ENCODE measurements at places on chromosomes 7 and 10.

- no peaks in the 10 kb centered on the region for H3K27me3 ChIP-seq
- no peak overlapping the region for H3K4me3 ChIP-seq
- H3K27ac ChIP-seq: no peak overlapping the region
- ATAC-seq: no peak
- H3K4me1 ChIP-seq: no peaks in the 10 kb centered on the region
- H3K36me3 ChIP-seq: no peaks in the 10 kb centered on the region
Measured at GRCh38 chr7:79241288-79242060, 212.0 kb downstream of the MAGI2 start.

- peak; percentile 50 for ATAC-seq
- no peaks in the 10 kb centered on the region for H3K27me3 ChIP-seq
- no peaks in the 10 kb centered on the region for H3K36me3 ChIP-seq
Measured at GRCh38 chr10:62632071-62632809, 172.3 kb upstream of the ADO start.

- H3K4me3 ChIP-seq: no peak overlapping the region
- no peak overlapping the region for H3K27ac ChIP-seq
- H3K36me3 ChIP-seq: no peaks in the 10 kb centered on the region
- no peaks in the 10 kb centered on the region for H3K4me1 ChIP-seq
Measured at GRCh38 chr7:109462171-109462570, 892.5 kb downstream of the DNAJB9 start.

DNA sequence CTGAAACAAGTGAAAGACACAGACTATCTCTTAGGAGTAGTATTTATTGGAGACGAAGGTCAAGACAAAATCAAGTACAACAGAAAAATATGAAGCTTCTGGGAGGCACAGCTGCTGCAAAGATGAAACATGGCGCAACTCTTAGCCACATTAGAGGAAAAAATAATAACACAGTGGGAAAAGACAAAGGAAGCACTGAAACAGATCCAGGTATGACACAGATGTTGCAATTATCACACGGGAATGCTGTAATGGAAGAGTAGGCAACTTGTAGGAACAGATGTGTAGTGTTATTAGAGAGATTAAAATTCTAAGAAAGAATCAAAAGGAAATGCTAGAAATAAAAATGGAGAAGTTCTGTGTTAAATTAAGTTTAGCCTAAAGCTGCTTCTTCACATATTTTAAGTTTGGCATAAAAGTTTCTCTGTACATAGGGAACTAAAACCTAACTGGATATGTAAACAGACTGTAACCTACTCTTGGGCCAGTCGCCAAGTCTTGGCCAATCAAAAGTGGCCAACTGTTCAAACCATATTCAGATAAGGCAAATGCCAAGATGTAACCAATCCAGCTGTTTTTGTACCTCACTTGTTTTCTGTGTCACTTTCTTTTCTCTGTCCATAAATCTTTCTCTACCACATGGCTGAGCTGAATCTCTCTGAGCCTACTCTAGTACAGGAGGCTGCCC is 1132.0 kb upstream of the LRRTM3 start:
- H3K27me3 ChIP-seq: no peaks in the 10 kb centered on the region
- ATAC-seq: no peak
- no peak overlapping the region for H3K27ac ChIP-seq
- H3K4me3 ChIP-seq: no peak overlapping the region
- no peaks in the 10 kb centered on the region for H3K36me3 ChIP-seq

GRCh38 chr7:120307991-120308545 is 35.1 kb downstream of the KCND2 start:
- no peaks in the 10 kb centered on the region for H3K36me3 ChIP-seq
- H3K27me3 ChIP-seq: no peaks in the 10 kb centered on the region
- H3K27ac ChIP-seq: no peak overlapping the region
- H3K4me3 ChIP-seq: no peak overlapping the region
- no peak for ATAC-seq

DNA sequence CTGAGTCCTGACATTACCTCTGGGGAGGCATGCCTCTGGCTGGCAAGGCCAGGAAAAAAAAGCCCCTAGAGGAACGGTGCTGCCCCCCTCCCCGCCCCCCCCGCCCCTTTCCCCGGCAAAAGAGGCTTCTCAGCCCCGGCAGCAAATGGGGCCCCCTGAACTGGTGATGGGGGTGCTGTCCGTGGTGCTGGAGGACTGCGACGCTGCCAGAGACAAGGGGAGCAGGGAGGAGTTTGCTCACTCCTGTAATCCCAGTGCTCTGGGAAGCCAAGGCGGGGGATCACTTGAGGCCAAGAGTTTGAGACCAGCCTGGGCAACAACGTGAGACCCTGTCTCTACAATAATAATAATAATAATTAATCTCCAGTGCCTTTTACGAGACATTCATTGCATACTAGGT is 23.7 kb downstream of the SRRM3 start:
- H3K4me3 ChIP-seq: no peak overlapping the region
- H3K27me3 ChIP-seq: peaks cover 97% of the 10 kb centered on the region
- H3K27ac ChIP-seq: no peak overlapping the region
- ATAC-seq: no peak
- no peaks in the 10 kb centered on the region for H3K36me3 ChIP-seq

GRCh38 chr7:97373736-97374135 is 256.2 kb downstream of the SDHAF3 start:
- ATAC-seq: no peak
- H3K36me3 ChIP-seq: no peaks in the 10 kb centered on the region
- no peak overlapping the region for H3K4me3 ChIP-seq
- no peak overlapping the region for H3K27ac ChIP-seq
- H3K27me3 ChIP-seq: no peaks in the 10 kb centered on the region
- no peaks in the 10 kb centered on the region for H3K4me1 ChIP-seq

DNA sequence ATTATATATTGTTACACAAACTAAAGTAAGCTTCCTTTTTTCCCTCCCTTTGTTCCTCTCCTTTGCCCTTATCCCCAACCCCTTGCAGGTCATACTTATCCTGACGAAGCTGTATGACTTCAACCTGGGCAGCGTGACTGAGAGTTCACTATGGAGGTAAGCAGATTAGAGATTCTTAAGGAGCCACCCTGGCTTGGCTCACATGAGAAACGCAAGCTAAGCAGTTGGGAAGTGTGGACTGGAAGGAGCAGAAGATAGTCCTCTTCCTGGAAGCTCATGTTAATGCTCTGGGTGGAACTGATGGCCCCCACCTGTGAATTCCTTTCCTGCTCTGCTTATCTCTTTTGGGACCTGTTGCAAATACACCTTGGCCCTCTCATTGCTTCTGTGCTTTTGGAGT is 201.6 kb downstream of the SORCS3 start:
- H3K27ac ChIP-seq: no peak overlapping the region
- H3K27me3 ChIP-seq: peaks cover 12% of the 10 kb centered on the region
- H3K4me3 ChIP-seq: no peak overlapping the region
- no peaks in the 10 kb centered on the region for H3K4me1 ChIP-seq
- no peaks in the 10 kb centered on the region for H3K36me3 ChIP-seq

DNA sequence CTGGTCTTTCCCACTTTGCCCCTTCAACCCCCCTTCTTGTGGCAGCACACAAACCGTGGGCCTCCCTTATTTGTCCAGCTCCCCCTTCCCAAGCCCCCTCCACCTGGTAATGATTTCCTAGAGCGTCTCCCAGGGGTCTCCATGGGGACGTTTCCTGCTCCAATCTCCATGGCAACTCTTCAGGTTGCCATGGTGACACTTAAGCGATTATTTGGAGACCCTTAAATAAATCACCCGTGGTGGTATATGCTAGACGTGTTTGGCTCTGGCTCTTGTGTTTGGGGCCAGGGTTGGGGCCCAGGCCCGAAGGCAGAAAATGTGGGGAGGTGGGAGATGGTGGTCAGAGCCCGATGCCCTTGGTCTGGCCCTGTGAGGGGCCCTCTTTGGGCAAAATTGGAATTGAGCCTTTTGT is 41.1 kb upstream of the DLG5 start:
- H3K36me3 ChIP-seq: no peaks in the 10 kb centered on the region
- no peak for ATAC-seq
- no peak overlapping the region for H3K4me3 ChIP-seq
- no peaks in the 10 kb centered on the region for H3K27me3 ChIP-seq
- H3K4me1 ChIP-seq: no peaks in the 10 kb centered on the region

DNA sequence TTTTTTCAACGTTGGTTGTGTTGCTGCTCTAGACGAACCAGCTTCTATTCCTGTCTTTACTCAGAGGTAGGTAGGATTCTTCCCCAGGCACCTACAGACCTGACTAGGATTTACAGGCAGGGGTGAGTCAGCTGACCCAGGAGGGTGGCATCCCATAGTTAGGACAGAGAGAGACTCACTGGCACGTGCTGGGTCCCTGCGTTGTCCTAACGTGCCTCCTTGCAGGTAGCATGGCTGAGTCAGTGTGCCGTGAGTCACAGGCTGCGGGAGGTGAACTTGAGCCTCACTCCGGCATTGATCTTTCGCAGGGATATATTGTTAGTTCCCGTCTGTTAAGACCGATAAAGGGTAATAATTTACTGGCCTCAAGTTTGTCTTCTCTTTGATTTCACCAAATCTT is 96.5 kb downstream of the PFKFB3 start:
- no peaks in the 10 kb centered on the region for H3K27me3 ChIP-seq
- H3K4me3 ChIP-seq: no peak overlapping the region
- no peak overlapping the region for H3K27ac ChIP-seq

- H3K4me1 ChIP-seq: no peaks in the 10 kb centered on the region
- ATAC-seq: no peak
- H3K27ac ChIP-seq: peak overlapping the region; percentile 79
- no peak overlapping the region for H3K4me3 ChIP-seq
- H3K27me3 ChIP-seq: no peaks in the 10 kb centered on the region
- no peaks in the 10 kb centered on the region for H3K36me3 ChIP-seq
Measured at GRCh38 chr7:104946338-104946737, 67.7 kb upstream of the KMT2E start.

DNA sequence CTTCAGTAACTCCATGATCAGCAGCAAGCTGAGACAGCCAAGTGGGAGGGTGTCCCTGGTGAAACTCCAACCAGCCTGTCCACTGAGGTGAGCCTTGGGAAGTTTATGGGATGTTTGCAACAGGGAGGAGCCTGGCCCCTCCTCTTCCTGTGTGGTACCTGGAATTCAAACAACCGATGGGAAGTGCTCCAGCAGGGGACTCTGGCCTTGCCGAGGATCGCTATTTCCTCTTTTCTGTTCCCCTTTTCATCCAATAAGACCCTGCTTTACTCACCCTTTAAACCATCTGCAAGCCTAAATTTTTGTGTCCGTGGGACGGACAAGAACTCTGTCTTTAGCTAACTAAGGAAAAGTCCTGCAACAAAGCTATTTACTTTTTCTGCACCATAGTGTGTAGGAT is 491.1 kb upstream of the ZMIZ1 start:
- no peaks in the 10 kb centered on the region for H3K4me1 ChIP-seq
- H3K27ac ChIP-seq: no peak overlapping the region
- H3K4me3 ChIP-seq: no peak overlapping the region
- no peak for ATAC-seq
- no peaks in the 10 kb centered on the region for H3K36me3 ChIP-seq
- H3K27me3 ChIP-seq: no peaks in the 10 kb centered on the region

DNA sequence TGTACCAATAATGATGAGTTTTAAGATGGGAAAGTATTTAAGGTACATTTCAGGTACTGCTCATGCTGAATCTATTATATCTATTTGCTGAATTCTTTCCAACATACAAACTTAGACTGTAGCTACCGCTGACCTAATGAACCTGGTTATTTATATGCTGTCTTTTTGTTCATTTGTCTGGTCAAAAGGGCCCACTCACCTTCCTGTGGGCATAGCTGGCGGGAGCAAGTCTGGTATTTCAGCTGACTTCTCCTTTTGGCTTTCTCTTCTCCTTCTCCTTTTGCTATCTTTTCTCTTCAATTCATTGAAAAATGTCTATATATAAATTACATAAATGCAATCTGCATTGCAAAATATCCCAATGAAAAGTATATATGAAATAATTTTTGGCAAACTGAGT is 9.5 kb downstream of the PLXDC2 start:
- H3K27ac ChIP-seq: peak overlapping the region; percentile 21
- no peak for ATAC-seq
- no peaks in the 10 kb centered on the region for H3K36me3 ChIP-seq
- no peak overlapping the region for H3K4me3 ChIP-seq
- H3K27me3 ChIP-seq: no peaks in the 10 kb centered on the region

- H3K27ac ChIP-seq: no peak overlapping the region
- H3K27me3 ChIP-seq: no peaks in the 10 kb centered on the region
- no peak for ATAC-seq
- H3K36me3 ChIP-seq: no peaks in the 10 kb centered on the region
Measured at GRCh38 chr10:71531485-71532446, 135.0 kb downstream of the CDH23 start.

DNA sequence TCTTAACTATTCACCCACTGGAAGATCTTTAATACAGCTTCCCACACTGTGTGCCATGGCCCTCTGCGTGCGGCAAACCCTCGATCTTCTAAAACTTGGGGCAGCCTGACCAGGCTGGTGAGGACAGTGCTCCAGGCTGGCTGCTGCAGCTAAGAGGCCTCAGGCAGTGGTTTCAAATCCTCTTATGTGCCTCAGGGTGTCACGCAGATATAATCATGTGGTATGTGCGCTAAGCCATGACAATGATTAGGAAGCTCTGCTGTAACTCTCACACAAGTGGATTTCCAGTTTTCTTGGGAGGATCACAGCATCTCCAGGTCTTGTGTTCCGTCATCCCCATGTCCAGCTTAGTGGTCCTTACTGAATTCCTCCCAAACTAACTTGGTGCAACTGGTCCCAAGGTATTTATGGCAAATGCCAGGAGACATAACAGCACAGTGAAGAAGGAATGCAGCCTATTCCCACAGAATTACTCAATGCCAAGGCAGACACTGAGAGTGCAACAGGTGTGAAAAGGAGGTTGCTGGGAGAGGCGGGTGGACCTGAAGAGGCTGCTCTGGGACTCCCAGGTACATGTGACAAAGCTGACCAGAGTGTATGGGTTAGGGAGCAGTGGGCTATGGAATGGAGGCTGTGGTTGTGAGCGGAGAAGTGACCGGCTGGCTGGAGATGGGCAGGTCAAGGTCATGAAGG is 2.3 kb downstream of the HPS1 start:
- peak overlapping the region; percentile 94 for H3K27ac ChIP-seq
- peaks cover 22% of the 10 kb centered on the region for H3K4me1 ChIP-seq
- peaks cover 47% of the 10 kb centered on the region for H3K36me3 ChIP-seq
- no peak for ATAC-seq

DNA sequence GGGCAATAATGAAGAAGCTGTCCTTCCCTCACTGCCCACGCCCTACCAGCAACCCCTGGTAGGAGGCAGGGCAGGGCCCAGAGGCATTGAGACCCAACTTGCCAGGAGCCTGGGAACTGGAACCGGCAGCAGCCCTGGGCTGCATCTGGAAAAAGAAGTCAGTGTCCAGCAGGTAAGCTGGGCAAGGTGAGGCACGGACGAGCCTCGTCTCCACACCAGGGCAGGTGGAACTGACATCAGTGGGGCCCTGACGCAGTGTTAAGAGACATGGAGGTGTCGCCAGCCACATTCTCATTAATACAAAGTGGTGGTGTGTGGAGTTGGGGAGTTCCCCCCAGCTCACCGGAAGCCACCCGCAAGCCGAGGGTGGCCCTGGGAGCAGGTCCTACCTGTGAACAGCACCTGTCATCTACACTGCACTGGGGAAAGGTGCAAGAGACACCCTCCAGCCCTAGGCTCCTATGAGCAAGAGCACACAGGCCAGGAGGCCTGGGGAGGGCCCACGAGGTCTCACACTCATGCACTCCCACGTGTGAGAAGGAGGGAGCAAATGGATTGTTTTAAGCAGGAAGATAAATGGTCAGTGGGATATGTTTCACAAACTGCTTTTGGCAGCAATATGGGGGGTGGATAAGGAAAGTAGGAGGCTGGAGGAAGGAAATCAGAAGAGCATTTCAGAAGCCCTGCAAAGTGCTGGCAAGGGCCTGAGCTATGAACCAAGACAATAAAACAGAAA is 53.6 kb downstream of the COBL start:
- ATAC-seq: no peak
- H3K27me3 ChIP-seq: no peaks in the 10 kb centered on the region
- no peaks in the 10 kb centered on the region for H3K36me3 ChIP-seq
- H3K27ac ChIP-seq: no peak overlapping the region

GRCh38 chr7:117281562-117281961 is 41.3 kb downstream of the WNT2 start:
- ATAC-seq: no peak
- H3K36me3 ChIP-seq: no peaks in the 10 kb centered on the region
- no peaks in the 10 kb centered on the region for H3K27me3 ChIP-seq
- H3K4me3 ChIP-seq: no peak overlapping the region
- H3K27ac ChIP-seq: no peak overlapping the region
